Type B pancreatic cell (in vitro differentiated cells): ENCODE measurements at places on chromosomes 6 and 20. TPM values are rescaled to one million over a fixed set of nuclear protein-coding genes. Genes with fewer than 3 reads are reported as not detected.

SAMD10 gene
- 7.4 and 16.9 TPM in 2 replicates for total RNA-seq

LHFPL5 gene
- not detected in 2 replicates for total RNA-seq

DNA sequence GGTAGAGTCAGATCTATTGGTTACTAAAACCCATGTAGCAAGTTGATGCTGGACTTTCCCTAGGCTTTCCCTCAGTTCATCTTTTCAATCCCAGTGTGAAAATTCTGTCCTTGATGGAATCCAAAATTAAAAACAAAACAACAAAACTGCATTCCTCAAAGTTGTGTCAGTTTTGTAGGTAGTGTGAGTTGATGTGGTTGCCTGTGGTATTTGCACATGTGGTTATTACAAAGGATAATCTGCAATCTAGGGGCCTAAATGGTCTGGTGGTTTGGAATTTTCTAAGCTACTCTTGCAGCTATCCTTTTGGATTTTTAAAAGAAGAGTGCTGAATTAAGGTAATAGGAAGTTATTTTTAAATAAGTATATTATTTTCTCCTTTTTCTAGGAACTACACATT, 132.2 kb upstream of the SCGN start:
- no peak for DNase-seq
- peaks cover 12% of the 10 kb centered on the region for H3K36me3 ChIP-seq
- peaks cover 6% of the 10 kb centered on the region for H3K4me1 ChIP-seq
- no peak overlapping the region for H3K4me3 ChIP-seq
- H3K27me3 ChIP-seq = no peaks in the 10 kb centered on the region

- peaks cover 5% of the 10 kb centered on the region for H3K36me3 ChIP-seq
- H3K27ac ChIP-seq = no peak overlapping the region
- no peak overlapping the region for H3K4me3 ChIP-seq
- no peaks in the 10 kb centered on the region for H3K27me3 ChIP-seq
These were observed 238.5 kb downstream of the FARS2 start for GRCh38 chr6:5499644-5500306.
